ENCODE measurements at places on chromosomes 11 and 22. TPM values are rescaled to one million over a fixed set of nuclear protein-coding genes. Genes with fewer than 3 reads are reported as not detected.

LDHA gene
- 1,360 TPM for total RNA-seq

FUT4 gene
- 2.8 TPM for total RNA-seq

DKK3 gene
- total RNA-seq, result not detected

HPS5 gene
- 21.7 TPM for total RNA-seq

MYOD1 gene
- not detected for total RNA-seq

FAM180B gene
- total RNA-seq, result not detected

Measured in activated naive CD4-positive, alpha-beta T cell treated with anti-CD3 and anti-CD28 coated beads for 36 hours (primary cell).